ENCODE measurements at places on chromosomes 12 and 14. TPM values are rescaled to one million over a fixed set of nuclear protein-coding genes. Genes with fewer than 3 reads are reported as not detected.
A peak's percentile ranks its signal among the peaks of the same experiment; 100 is the strongest.

DNA sequence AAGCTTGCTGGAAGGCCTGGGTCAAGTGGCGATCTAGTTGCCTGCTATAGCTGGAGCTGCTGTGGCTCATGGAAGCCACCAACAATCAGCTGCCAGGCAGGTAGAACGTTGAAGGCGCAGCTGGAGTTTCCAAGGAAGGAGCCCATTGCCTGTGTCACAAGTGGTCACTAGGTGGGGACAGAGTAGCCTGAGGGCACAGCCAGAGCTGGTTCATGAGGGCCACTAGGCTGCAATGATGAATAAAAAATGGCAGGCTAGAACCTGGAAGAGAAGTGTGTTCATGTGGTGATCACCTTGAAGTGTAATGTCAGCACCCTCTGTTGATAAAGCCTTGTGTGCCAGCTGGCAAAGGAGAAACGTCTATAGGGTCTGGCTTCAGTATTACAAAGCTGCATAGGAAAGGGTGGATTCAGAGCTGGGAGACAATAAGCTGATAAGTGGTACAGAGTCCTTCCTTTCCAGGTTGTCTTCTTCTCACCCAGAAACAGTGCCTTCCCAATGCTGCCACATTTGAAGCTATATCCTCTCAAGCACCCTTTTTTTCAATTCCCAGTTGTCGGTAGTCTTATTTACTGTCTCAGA, 165.8 kb downstream of the EMP1 start:
- H3K4me3 ChIP-seq, result no peak overlapping the region
- no peak for DNase-seq
- H3K36me3 ChIP-seq, result peaks cover 6% of the 10 kb centered on the region
- no peaks in the 10 kb centered on the region for H3K4me1 ChIP-seq
- H3K27ac ChIP-seq, result peak overlapping the region; percentile 35

DNA sequence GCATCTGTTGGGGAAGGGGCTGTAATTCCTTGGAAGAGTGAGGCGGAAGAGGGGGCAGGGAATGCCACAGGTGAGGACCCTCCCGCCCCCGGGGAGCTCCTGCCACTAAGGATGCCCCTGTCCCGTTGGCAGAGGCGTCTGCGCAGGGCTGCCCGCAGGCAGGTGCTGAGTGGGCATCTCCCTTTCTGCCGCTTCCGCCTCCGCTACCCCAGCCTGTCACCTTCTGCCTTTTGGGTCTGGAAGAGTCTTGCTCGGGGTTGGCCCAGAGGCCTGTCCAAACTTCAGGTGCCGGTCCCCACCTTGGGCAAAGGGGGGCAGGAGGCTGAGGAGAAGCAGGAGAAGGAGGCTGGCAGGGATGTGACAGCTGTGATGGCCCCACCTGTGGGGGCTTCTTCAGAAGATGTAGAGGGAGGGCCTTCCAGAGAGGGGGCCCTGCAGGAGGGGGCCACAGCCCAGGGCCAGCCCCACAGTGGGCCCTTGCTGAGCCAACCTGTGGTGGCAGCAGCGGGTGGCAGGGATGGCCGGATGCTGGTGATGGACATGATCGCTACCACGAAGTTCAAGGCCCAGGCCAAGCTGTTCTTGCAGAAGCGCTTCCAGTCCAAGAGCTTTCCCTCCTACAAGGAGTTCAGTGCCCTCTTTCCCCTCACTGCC, 10.0 kb downstream of the VRTN start:
- H3K27me3 ChIP-seq, result peaks cover 35% of the 10 kb centered on the region
- H3K4me3 ChIP-seq, result no peak overlapping the region
- H3K27ac ChIP-seq, result no peak overlapping the region
- peaks cover 2% of the 10 kb centered on the region for H3K36me3 ChIP-seq
- DNase-seq, result no peak

GRCh38 chr12:59708064-59708463, 112.2 kb downstream of the SLC16A7 start:
- no peaks in the 10 kb centered on the region for H3K27me3 ChIP-seq
- H3K4me3 ChIP-seq, result no peak overlapping the region
- H3K36me3 ChIP-seq, result peaks cover 2% of the 10 kb centered on the region
- H3K27ac ChIP-seq, result no peak overlapping the region
- no peak for DNase-seq
- peaks cover 6% of the 10 kb centered on the region for H3K4me1 ChIP-seq

DNA sequence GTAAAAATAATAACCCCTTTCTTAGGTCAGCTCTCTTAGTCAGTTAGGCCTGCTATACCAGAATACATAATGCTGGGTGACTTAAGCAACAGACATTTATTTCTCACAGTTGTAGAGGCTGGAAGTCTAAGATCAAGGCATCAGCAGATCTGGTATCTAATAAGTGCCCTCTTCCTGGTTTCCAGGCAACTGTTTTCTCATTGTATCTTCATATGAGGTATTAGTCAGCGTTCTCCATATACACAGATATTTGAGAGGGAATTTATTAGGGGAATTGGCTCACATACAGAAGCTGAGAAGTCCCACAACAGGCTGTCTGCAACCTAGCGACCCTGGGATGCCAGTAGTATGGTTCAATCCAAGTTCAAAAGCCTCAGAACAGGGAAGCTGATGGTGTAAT, 896.0 kb downstream of the GALC start:
- H3K4me1 ChIP-seq, result no peaks in the 10 kb centered on the region
- no peaks in the 10 kb centered on the region for H3K27me3 ChIP-seq
- H3K36me3 ChIP-seq, result no peaks in the 10 kb centered on the region
- no peak for DNase-seq
- no peak overlapping the region for H3K4me3 ChIP-seq

DNA sequence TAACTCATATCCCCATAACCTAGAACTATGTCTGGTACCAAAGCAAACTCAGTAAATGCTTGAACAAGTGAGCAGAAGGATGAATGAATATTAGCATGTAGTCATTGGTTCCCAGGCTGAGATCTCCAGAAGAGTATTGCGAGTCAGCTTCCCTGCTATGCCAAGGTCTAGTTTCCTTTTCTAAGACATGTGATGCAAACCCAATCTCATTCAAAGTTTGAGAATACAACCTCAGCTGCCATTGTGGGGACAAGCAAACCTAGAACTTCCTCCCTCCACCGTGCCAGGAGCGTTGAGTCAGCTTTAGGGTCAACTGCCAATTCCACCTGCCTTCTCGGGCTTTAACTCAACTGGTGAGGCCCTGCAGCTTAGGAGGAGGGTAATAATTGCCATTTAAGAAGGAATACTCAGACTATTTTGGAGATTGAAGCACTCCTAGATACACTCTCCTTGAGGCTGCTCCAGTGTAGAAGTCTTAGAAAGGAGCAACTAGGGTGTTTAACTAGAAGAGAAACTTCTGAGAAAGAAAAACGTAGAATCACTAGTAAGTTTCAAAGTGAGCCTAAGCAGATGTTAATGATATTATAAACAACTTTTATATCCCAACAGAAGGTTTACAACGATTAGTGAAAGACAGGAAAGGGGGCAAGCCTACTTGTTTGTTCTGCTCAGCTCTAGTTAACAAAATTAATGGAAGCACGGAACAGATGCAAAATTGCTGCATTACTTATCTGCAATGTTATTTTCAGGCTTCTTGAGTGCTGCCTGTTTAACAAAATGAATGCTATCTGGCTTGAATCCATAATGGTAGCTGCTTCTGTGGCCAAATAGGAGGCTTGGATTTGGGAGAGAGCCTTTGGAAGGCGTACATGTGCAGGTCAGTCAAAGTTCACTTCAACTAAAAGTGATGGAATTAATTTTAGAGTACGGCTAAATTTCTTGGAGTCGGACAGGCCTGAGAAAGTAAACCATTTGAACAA, 96.9 kb downstream of the HELB start:
- no peak overlapping the region for H3K4me3 ChIP-seq
- peaks cover 4% of the 10 kb centered on the region for H3K4me1 ChIP-seq
- no peaks in the 10 kb centered on the region for H3K36me3 ChIP-seq
- peaks cover 16% of the 10 kb centered on the region for H3K27me3 ChIP-seq
- no peak for DNase-seq

DNA sequence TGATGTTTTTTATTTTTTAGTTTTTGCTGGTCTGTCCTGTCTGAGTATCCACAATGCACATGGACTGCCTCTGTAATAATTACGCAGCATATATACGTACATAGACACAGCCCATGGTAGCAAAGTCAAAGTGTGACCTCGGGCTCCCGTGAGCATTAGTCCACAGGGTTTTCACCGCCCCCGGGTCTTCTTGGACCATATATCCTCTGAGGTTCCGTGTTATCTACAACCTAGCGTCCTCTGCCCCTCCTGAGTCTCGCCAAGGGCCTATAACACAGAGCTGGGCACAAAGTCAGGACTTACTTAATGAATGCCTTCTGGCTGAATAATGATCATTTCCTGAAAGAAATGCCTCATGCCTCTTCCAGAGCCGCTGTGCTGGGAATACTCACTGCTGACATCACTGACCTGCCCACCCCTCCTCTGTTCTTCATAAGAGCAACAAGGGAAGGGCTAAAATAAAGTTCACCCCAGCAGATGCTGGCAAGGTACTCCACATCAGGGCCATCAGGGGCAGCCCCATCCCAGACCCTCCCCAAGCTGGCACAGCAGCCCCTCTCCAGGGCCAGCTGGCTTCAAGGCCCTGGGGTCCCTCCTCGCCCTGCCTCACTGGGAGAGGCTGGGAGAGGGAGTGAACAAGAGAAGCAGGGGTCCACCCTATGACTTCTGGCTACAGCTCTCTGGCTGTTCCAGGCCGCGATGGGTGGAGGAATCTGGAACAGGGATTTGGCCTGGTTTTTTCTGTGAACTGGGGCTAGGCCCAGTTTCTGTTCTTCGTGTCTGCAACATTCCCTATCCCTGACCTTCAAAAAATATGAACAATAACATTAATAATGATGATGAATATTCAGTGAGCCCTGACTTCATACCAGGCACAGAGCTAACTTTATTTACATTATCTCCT, 7.9 kb downstream of the HDAC7 start:
- no peak for DNase-seq
- peaks cover 74% of the 10 kb centered on the region for H3K4me1 ChIP-seq
- H3K27ac ChIP-seq, result peak overlapping the region; percentile 100

GPRC5D gene
- not detected for total RNA-seq

LBHD2 gene
- total RNA-seq, result not detected

- DNase-seq, result no peak
- no peak overlapping the region for H3K27ac ChIP-seq
- H3K27me3 ChIP-seq, result peaks cover 16% of the 10 kb centered on the region
- no peak overlapping the region for H3K4me3 ChIP-seq
Observed at GRCh38 chr14:30362369-30363218, 196.4 kb upstream of the G2E3 start.

- no peak for DNase-seq
- H3K4me3 ChIP-seq, result peak overlapping the region; percentile 82
- H3K36me3 ChIP-seq, result no peaks in the 10 kb centered on the region
- peaks cover 68% of the 10 kb centered on the region for H3K4me1 ChIP-seq
- H3K27ac ChIP-seq, result peak overlapping the region; percentile 96
- H3K27me3 ChIP-seq, result no peaks in the 10 kb centered on the region
Observed at GRCh38 chr14:95520346-95520745, 3.9 kb upstream of the SYNE3 start.

GRCh38 chr12:68350753-68351152, 18.6 kb upstream of the MDM1 start:
- H3K4me1 ChIP-seq, result peaks cover 6% of the 10 kb centered on the region
- no peaks in the 10 kb centered on the region for H3K36me3 ChIP-seq
- H3K4me3 ChIP-seq, result no peak overlapping the region
- peaks cover 21% of the 10 kb centered on the region for H3K27me3 ChIP-seq
- H3K27ac ChIP-seq, result no peak overlapping the region

- DNase-seq, result no peak
- H3K27me3 ChIP-seq, result no peaks in the 10 kb centered on the region
- no peaks in the 10 kb centered on the region for H3K4me1 ChIP-seq
- no peak overlapping the region for H3K27ac ChIP-seq
- H3K36me3 ChIP-seq, result no peaks in the 10 kb centered on the region
- no peak overlapping the region for H3K4me3 ChIP-seq
Observed at GRCh38 chr14:38329246-38329645, 73.4 kb upstream of the CLEC14A start.

- H3K27ac ChIP-seq, result no peak overlapping the region
- H3K4me1 ChIP-seq, result peaks cover 6% of the 10 kb centered on the region
- DNase-seq, result no peak
- peaks cover 19% of the 10 kb centered on the region for H3K27me3 ChIP-seq
- no peaks in the 10 kb centered on the region for H3K36me3 ChIP-seq
- H3K4me3 ChIP-seq, result no peak overlapping the region
Observed at GRCh38 chr12:12290206-12290605, 23.4 kb upstream of the LRP6 start.

DNA sequence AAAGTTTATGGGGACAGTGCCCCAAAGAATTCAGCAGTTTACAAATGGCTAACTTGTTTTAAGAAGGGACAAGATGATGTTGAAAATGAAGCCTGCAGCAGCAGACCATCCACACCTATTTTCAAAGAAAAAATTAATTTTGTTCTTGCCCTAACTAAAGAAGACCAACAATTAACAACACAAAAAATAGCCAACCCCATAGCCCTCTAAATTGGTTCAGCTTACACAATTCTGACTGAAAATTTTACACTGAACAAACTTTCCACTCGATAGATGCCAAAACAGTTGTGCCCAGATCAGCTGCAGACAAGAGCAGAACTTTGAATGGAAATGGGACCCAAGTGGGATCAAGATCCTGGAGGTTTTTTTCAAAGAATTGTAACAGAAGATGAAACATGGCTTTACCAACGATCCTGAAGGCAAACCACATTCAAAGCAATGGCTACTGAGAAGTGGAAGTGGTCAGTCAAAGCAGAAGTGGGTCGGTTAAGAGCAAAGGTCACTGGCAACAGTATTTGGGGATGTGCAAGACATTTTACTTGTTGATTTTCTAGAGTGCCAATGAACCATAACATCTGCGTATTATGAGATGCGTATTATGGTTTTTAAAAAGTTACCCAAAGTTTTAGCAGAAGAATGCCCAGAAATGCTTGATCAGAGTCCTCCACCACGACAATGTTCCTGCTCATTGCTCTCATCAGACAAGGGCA, 30.0 kb downstream of the SLC39A9 start:
- no peak for DNase-seq
- no peaks in the 10 kb centered on the region for H3K27me3 ChIP-seq
- H3K36me3 ChIP-seq, result peaks cover 12% of the 10 kb centered on the region
- H3K4me1 ChIP-seq, result peaks cover 13% of the 10 kb centered on the region

DNA sequence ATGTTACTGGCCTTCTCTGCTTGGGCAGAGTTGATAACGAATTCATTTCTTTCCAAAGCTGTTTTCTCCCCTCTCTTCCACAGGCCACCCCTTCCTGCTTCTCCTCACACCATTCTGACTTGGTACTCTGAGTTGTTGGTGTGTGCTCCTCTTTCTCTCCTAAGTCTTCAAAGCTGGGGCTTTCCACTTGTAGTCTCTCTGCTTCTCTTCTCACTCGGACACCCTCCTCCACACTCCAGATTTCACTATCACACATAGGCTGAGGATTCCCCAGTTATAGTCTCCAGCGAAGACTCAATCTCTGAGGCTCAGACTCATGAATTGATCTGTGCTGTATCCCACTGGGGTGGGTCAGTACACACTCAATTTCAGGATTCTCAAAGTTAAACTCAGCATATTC, 201.0 kb downstream of the SSPN start:
- H3K27ac ChIP-seq, result no peak overlapping the region
- DNase-seq, result no peak
- no peak overlapping the region for H3K4me3 ChIP-seq
- no peaks in the 10 kb centered on the region for H3K4me1 ChIP-seq

GRCh38 chr14:68527329-68527851, 265.5 kb downstream of the ZFP36L1 start:
- H3K4me1 ChIP-seq, result peaks cover 1% of the 10 kb centered on the region
- H3K4me3 ChIP-seq, result no peak overlapping the region
- H3K36me3 ChIP-seq, result no peaks in the 10 kb centered on the region
- no peak overlapping the region for H3K27ac ChIP-seq
- H3K27me3 ChIP-seq, result no peaks in the 10 kb centered on the region
- DNase-seq, result no peak

- H3K4me1 ChIP-seq, result peaks cover 4% of the 10 kb centered on the region
- no peaks in the 10 kb centered on the region for H3K27me3 ChIP-seq
- H3K4me3 ChIP-seq, result no peak overlapping the region
- no peak overlapping the region for H3K27ac ChIP-seq
Observed at GRCh38 chr12:47165934-47166333, 86.2 kb upstream of the AMIGO2 start.

KRT72 gene
- total RNA-seq, result 1.6 TPM
